A549 treated with dexamethasone at 1 μM for 4 hours (cell line): ENCODE measurements at places on chromosomes 1 and 21. TPM values are rescaled to one million over a fixed set of nuclear protein-coding genes. Genes with fewer than 3 reads are reported as not detected.

The SPATA6 gene
- total RNA-seq, result 1.1 to 2.5 TPM (median 2.1 TPM) in 5 replicates

The DNAJC28 gene
- total RNA-seq, result 0.26 to 0.40 TPM (median 0.31 TPM) in 5 replicates

The PPIAL4G gene
- not detected in 5 replicates for total RNA-seq

The PGLYRP4 gene
- total RNA-seq, result not detected in 5 replicates

The SLFNL1 gene
- 0.02 to 0.07 TPM (median 0.04 TPM) in 4 of 5 replicates, not detected in the other for total RNA-seq

The UBE2U gene
- not detected in 5 replicates for total RNA-seq

The LIN9 gene
- 6.3 to 8.3 TPM (median 6.8 TPM) in 5 replicates for total RNA-seq

The CTH gene
- 1.1 to 2.0 TPM (median 1.4 TPM) in 5 replicates for total RNA-seq

The RGS13 gene
- not detected in 5 replicates for total RNA-seq

The GJA5 gene
- 0.06 to 0.12 TPM in 2 of 5 replicates, not detected in the others for total RNA-seq

The SPRR1A gene
- not detected in 5 replicates for total RNA-seq

The NCF2 gene
- total RNA-seq, result 0.95 to 2.7 TPM (median 1.4 TPM) in 5 replicates

The TSPEAR gene
- total RNA-seq, result 0.04 TPM in 1 of 5 replicates, not detected in the others

The EFCAB7 gene
- 2.0 to 2.7 TPM (median 2.4 TPM) in 5 replicates for total RNA-seq

The YY1AP1 gene
- 43.9 to 48.2 TPM (median 47.6 TPM) in 5 replicates for total RNA-seq

The TFF1 gene
- total RNA-seq, result 19.2 to 34.3 TPM (median 22.6 TPM) in 5 replicates

The TFAP2E gene
- total RNA-seq, result 0.47 to 0.80 TPM (median 0.65 TPM) in 5 replicates

The SDF4 gene
- total RNA-seq, result 92.5 to 135 TPM (median 132 TPM) in 5 replicates

The DONSON gene
- 14.5 to 17.4 TPM (median 16.6 TPM) in 5 replicates for total RNA-seq

The CCDC181 gene
- 0.07 to 0.29 TPM (median 0.21 TPM) in 5 replicates for total RNA-seq
